ENCODE measurements at places on chromosomes 2 and 18.
A peak's percentile ranks its signal among the peaks of the same experiment; 100 is the strongest.

DNA sequence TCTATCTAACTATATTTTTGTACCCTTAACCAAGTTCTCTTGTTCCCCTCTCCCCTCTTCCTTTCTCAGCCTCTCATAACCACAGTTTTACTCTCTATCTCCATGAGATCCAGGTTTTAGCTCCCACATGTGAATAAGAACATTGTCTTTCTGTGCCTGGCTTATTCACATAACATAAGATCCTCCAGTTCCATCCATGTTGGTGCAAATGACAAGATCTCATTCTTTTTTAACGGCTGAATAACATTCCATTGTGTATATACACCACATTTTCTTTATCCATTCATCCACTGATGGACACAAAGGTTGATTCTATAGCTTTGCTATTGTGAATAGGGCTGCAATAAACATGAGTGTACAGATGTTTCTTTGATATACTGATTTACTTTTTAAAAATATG is 83.9 kb upstream of the TMEM178A start:
- peaks cover 18% of the 10 kb centered on the region for H3K36me3 ChIP-seq
- H3K4me3 ChIP-seq: no peak overlapping the region
- no peak for DNase-seq
- peaks cover 9% of the 10 kb centered on the region for H3K27me3 ChIP-seq

- no peaks in the 10 kb centered on the region for H3K36me3 ChIP-seq
- H3K4me1 ChIP-seq: no peaks in the 10 kb centered on the region
- H3K27ac ChIP-seq: no peak overlapping the region
- DNase-seq: no peak
These were observed 1348.7 kb upstream of the NXPH2 start for GRCh38 chr2:140128909-140129308.

- no peaks in the 10 kb centered on the region for H3K27me3 ChIP-seq
- H3K27ac ChIP-seq: no peak overlapping the region
- no peak overlapping the region for H3K4me3 ChIP-seq
These were observed 35.2 kb downstream of the UNC50 start for GRCh38 chr2:98643496-98644100.

- peak; percentile 70 for DNase-seq
- H3K4me1 ChIP-seq: peaks cover 5% of the 10 kb centered on the region
- peaks cover 17% of the 10 kb centered on the region for H3K27me3 ChIP-seq
- no peaks in the 10 kb centered on the region for H3K36me3 ChIP-seq
These were observed 493.1 kb downstream of the SOCS6 start for GRCh38 chr18:70781860-70782453.

- no peaks in the 10 kb centered on the region for H3K36me3 ChIP-seq
- no peak overlapping the region for H3K4me3 ChIP-seq
- H3K27ac ChIP-seq: no peak overlapping the region
- peaks cover 5% of the 10 kb centered on the region for H3K4me1 ChIP-seq
- no peak for DNase-seq
These were observed 128.3 kb upstream of the ETAA1 start for GRCh38 chr2:67268797-67269196.

Measured in nephron progenitor cell (in vitro differentiated cells).